EH (cell line): ENCODE measurements at places on chromosomes 12 and 14.
A peak's percentile ranks its signal among the peaks of the same experiment; 100 is the strongest.

DNA sequence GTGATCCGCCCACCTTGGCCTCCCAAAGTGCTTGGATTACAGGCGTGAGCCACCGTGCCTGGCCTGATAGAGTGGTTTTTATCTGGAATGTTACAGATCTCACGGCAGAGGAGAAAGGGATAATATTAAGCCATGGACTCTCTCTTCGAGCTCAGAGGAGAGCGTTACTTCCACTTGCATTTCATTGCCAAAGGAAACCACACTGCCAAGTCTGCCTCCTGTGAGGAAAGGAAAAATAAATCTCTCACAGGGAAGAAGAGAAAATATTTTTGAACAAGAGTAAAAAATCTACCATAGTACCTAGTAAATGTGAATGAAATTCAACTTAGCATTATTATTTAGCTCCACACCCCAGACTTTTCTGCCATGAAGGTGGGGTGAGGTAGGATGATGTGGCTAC, 319.2 kb upstream of the PRICKLE1 start:
- no peak for DNase-seq

DNA sequence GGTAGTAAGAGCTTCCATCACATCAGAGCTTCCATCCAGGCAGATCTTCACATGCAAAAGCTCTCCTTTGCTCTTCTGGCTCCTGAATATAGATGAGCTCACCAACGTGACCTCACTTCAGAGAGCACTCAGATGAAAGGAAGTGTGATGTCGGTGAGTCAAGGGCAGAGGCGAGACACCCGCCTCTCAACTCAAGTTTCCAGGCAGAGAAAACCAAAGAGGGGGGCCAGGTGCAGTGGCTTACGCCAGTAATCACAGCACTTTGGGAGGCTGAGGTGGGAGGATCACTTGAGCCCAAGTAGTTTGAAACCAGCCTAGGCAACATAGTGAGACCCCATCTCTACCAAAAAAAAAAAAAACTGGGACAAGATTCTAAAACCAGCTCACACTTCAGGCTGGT, 126.9 kb downstream of the DUSP6 start:
- peak; percentile 55 for DNase-seq

DNA sequence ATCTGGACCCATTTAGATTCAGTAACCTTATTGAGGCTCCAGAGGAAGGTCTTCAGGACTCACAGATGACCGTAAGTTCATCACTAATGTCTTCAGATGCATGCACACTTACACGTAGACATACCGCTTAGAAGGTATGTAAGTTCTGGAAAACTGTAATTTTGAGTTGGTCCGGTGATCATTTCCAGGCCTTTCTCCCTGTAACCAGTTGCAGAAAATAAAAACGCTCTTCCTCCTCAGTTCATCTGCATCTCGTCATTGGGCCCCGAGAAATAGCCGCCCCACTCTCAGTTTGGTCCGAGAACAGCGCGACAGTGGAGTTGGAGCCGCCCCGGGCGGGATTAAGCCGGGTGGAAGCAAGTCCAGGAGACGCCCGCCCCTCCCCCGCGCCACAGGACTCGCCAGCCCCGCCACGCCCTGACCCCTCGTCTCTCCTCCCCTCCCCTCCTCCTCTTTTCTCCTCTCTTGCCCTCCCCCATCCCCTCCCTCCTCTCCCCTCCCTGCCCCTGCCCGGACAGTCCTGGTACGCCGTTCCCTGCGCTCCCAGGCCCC, 83.7 kb downstream of the TNFAIP2 start:
- DNase-seq = peak; percentile 76

DNA sequence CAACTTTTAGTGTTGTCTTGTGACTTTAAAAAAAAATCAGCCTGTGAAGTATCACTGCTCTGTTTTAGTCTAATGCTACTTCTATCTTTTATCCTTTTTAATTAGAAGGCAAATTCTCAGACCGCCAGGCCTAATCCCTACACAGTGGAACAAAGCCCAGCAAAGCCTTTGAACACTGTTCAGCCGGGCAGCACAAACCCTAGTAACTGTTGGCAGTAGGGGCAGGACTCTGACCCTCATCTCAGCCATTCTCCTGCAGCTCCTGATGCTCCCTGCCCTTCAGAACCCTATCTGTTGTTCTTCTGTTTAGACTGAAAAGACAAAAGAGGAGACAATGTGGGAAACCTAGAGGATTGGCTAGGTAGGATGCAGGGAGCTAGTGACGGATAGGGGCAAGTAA, 78.0 kb upstream of the OTX2 start:
- no peak for DNase-seq

DNA sequence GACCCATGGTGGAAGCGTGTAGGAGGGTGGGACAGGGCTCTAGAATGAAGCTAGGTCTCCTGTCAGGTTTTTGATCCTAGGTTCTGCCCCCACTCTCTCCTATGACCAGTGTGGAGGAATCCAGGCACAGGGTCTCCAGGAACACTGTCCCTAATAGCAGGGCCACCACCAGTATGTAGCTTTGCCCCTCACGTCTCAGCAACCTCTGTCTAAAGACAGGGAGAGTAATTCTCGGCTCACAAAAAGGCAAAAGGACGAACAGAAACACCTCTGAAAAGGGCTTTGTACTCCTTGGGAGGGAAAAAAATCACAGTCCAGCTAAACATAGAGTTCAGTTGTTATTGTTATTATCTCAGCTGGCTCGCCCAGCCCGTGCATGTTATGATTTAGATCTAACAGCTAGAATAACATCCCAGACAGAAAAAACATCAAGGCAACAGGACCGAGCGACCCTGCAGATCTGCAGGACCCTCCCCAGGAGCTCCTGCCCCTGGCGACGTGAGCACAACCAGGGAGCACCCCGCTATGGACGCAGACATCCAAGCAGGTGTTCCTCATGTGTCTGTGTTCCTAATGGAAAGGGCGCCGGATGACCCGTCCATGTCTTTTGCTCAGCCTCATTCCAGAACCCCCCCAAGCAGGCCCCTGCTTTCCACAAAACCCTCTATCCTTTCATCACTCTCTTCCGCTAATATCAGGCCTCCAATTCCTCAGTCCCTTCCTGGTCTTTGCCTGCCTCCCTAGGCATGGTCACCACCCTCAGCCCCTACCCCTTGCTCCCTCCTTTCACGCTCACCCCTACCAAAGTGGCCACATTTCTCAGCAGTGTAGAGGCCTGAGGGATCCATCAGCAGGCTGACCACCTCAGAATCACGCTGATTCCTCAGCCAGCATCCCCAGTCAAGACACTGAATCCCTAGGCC, 14.2 kb upstream of the SLC6A12 start:
- DNase-seq = no peak
